Fibroblast of skin of left quadriceps (primary cell): ENCODE measurements at places on chromosomes 5 and 9.
A peak's percentile ranks its signal among the peaks of the same experiment; 100 is the strongest.

DNA sequence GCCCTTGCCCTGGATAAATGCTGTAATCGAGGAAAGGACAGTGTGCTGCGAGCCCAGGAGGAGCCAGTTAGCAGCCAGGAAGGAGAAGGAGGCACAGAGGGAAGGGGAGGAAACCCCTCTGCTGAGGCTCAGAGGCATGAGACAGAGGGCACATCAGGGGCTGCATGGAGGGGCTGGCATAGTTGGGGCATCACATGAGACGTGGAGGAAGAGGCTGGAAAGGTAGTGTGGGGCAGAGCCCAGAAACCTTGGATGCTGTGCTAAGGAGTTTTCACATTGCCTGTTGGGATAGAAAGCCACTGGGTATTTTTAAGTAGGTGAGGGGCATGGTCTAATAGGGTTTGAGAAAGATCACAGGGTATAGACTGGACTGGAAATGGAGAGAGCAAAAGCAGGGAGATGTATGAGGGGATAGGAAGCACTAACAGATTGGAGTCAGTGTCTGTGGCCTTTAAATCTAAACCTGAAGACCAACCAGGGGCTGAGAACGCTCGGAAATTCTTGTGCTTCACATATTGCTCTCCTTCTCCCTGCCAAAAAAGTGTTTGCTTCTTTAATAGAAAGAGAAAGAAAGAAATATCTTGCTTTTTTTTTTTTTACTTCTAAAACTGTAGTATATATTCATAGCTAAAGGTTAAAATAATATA lies 33.0 kb upstream of the ANGPTL2 start:
- no peak for DNase-seq

DNA sequence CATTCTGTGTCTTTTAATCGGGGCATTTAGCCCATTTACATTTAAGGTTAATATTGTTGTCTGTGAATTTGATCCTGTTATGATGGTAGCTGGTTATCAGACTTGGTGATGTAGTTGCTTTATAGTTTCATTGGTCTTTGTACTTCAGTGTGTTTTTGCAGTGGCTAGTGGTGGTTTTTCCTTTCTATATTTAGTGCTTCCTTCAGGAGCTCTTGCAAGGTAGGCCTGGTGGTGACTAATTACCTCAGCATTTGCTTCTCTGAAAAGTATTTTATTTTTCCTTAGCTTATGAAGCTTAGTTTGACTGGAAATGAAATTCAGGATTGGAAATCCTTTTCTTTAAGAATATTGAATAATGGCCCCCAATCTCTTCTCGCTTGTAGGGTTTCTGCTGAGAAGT lies 156.9 kb downstream of the CNTLN start:
- DNase-seq: peak; percentile 5

DNA sequence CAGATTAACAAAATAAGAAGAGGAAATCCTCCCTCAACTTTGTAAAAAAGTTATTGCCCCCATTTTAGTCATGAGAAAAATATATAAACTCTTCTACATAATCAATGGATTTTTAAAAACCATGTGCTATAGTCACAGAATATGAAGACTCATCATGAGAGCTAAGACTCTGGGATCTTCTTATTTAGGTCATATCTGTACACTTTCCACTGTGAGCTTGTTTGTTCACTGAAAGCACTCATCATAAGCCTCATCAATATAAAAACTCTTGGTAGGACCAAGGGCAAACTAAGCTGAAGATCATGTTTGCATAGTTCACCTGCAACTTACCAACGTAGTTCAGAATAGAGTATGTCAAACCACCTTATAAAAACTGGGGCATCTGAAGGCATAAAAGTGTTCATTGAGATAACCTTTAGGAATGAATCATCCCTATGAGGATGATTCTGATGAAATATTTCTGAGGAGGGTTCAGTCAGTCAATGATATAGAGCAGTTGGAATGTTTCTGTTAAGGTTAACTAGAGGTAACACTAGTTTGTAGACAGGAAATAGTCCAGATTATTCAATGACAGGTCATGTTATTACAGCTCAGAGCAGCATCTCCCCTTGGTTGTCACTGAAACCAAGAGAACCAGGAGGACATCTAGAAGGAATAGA lies 289.9 kb upstream of the SMC2 start:
- peak; percentile 53 for DNase-seq

DNA sequence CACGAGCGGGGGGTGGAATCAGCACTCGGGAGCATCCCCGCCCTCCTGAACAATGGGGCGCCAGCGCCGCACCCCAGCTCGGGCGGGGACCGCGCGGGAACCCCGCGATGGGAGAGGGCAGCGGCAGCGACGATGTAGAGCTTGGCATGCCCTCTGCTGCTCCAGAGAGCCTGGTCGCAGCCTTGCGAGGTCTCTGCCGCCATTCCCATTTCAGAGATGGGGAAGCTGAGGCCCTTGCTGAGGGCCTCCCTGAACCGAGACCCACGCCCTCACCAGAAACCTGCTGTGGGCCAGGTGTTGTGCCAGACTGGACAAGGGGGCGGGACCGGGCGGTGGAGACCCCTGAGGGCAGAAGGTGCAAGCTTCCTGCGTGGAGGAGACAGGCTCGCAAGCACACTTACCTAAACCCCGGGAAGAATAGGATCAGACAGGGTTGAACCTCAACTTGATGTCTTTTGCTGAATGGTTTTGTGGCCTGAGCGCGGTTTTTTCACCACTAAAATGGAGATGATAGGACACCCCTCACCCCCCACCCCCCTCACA lies 647 bp upstream of the MEGF9 start:
- no peak for DNase-seq

DNA sequence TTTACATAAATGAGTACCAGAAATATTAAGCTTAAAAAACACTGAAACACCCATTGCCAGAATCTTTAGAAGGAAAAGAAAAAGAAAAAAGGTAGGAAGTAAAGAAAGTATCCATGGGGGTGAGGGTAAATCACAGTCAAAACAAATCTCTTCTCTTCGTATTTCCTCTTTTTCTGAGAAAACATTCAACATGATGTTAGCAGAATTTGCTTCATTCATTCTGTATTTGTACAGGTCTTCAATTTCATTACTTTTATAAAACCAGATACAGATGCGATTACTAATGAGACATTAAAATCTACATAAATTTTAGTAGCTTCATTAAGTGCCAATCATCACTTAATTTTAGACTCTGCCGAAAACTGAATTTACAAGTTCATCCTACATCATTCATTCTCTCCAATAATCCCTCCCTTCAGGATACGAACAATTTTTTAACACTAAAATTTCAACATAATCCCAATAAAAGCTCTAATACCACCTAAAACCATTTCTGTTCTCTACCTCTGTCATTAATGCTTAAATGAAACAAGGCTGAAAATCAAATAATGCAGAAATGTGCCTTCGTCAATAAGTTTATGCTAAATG lies 7.0 kb downstream of the NR3C1 start:
- DNase-seq: no peak

DNA sequence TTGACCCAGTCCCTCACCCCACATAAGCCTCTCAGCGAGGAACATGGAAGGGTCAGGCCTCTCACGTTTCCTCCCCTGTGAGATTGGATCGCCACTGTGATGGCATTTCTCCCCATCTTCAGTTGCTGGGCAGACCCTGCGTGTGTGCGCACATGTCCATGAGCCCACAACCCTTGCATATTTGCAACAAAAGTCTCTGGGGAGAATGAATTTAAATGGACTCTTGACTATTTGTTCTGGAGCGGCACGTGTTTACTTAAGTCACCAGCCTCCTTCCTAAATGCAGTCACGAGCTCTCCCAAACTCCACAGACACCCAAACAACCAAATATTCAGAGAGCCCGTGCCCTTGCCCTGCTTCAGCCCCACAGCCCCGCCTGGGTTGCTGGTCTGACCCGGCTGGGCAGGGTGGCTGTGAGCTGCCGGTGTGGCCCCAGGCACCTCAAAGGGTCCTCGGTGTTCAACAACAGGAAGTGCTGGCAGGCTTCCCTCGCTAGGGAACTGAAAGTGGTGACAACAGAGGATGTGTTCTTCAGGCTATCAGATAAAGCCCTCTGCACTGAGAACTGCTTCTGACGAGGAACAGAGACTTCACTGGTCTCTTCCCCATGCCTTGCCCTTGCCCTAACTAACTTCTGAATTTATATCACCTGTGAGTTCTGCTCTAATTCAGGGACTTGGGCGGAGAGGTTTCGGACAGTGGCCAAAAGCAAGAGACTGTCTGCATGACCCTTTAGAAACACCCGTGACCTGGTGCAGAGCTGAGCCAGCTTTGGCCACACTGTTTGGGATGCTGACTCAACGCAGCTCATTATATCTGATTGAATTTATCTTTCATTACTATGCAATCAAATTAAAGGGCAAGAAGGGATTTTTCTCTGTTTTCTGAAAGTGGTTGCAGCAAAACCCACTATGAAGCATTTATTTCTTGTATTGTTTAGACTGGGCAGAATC lies 19.2 kb upstream of the CD180 start:
- DNase-seq: no peak

GRCh38 chr5:98391921-98392625 lies 381.4 kb upstream of the RGMB start:
- DNase-seq: no peak

DNA sequence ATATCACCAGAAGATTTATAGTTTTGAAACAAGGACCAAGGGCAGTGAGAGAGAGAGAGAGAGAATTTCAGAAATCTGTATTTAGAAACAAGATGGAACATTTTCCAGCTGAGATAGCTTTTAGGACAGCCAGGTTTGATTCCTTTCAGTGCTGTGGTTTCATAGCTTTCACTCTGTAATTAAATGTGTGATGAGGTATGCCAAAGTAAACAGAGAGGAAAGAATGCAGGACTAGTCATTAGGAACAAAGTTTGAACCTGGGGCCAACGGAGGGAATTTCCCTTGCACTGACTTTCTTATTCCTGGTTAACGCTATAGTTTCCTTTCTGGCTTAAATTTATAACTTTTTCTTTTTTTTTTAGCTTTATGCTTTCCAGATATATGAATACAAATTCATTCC lies 10.0 kb upstream of the CCL28 start:
- no peak for DNase-seq

DNA sequence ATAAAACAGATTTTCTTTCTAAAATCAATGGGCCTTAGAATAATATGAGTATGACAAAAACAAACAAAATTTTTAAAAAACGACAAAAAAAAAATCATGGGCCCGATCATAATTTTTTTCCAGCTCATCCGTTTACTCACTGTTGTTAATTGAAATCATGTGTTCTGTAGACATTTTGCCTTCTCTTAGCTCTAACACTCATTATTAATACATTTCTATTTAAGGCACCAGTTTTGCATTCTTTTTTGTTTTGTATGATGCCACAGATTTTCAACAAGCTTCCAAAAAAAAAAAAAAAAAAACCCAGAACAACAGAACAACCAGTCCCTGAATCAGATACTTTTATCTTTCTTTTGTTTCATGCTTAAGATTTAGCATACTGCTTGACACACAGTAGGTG lies 86.4 kb downstream of the PRLR start:
- DNase-seq: no peak

DNA sequence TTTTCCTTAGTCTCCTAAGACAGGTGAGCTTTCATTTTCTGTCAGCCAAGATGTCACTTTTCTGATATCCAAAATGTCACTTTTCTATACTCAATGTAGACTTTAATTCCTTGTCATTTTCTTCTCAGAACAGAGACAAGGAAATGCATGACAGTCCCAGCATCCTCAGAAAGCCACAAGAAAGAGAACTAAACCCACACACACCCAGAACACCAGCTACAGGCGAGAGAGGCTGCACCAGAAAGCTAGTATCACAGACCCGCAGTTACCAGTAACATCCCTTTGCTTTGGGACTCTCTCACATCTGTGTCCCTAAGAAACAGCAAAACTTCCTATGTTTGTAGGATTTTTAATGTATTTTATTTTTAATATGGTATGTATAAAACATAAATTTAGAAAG lies 17.1 kb downstream of the TRMO start:
- no peak for DNase-seq

GRCh38 chr9:89602978-89603766 lies 1.6 kb upstream of the GADD45G start:
- peak; percentile 60 for DNase-seq

GRCh38 chr5:168104350-168104749 lies 187.1 kb upstream of the WWC1 start:
- DNase-seq: no peak

DNA sequence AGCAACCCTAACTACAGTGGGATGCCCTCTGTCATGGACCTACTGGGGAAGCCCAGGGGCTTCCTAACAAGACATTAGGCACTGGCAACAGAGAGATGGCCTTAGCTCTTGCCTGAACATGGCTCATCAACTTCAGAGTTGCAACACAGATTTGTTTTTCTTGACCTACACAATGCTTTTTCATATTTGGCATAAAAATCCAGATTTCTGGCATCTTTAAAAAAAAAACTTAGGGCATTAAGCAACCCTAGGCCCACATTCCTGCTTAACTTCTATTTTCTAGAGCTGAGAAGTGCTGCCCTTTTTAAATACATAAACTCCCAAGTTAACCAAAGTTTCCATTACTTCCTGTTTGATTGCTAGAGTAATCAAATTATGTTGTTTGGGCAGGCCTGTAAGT lies 8.0 kb downstream of the GRIA1 start:
- no peak for DNase-seq

- no peak for DNase-seq
Observed at GRCh38 chr9:37480759-37481158, 5.0 kb upstream of the POLR1E start.

DNA sequence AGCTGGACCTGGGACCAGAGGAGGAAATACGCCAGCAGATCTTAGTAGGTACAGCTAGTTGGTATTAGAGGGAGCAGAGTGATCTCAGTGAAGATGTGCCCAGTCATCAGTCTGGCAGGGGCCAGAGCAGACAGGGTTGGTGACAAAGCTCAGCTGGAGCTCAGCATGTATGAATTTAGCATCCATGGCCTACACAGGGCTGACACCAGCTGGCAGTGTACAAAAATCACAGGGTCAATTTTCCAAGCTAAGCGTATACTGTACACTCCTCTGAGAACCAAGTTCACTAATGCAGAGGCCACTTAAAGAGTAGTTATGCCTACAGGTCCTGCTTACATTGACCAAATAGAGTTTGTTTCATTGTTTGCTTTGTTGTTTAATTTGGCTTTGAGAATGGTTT lies 146.6 kb downstream of the SLC24A2 start:
- DNase-seq: no peak
